Cardiac atrium fibroblast (primary cell): ENCODE measurements at places on chromosomes 4 and X. TPM values are rescaled to one million over a fixed set of nuclear protein-coding genes. Genes with fewer than 3 reads are reported as not detected.

FRMPD4 gene
- total RNA-seq, result 3.7 and 5.2 TPM in 2 replicates

TLR10 gene
- not detected in 2 replicates for total RNA-seq

TMEM164 gene
- 21.7 and 29.8 TPM in 2 replicates for total RNA-seq

PHKA1 gene
- 3.6 and 3.8 TPM in 2 replicates for total RNA-seq

ARAP2 gene
- total RNA-seq, result 0.16 and 0.18 TPM in 2 replicates

ATP10D gene
- 10.1 and 17.3 TPM in 2 replicates for total RNA-seq

FAM53A gene
- total RNA-seq, result 2.0 and 16.4 TPM in 2 replicates

RBM46 gene
- total RNA-seq, result not detected in 2 replicates

BMP3 gene
- total RNA-seq, result not detected in 2 replicates

TEX13D gene
- total RNA-seq, result not detected in 2 replicates

CT45A3 gene
- not detected in 2 replicates for total RNA-seq

KIF4A gene
- total RNA-seq, result 3.2 and 5.0 TPM in 2 replicates

CEP135 gene
- 1.9 and 5.8 TPM in 2 replicates for total RNA-seq

UGT2A1 gene
- 0.16 TPM in 1 of 2 replicates, not detected in the other for total RNA-seq

ARHGEF38 gene
- not detected in 2 replicates for total RNA-seq

GASK1B gene
- 56.9 and 88.6 TPM in 2 replicates for total RNA-seq

ARR3 gene
- total RNA-seq, result not detected in 2 replicates

CT47A1 gene
- not detected in 2 replicates for total RNA-seq

RAI2 gene
- total RNA-seq, result not detected in 2 replicates
